ENCODE measurements at places on chromosomes 16 and 17. TPM values are rescaled to one million over a fixed set of nuclear protein-coding genes. Genes with fewer than 3 reads are reported as not detected.

DNA sequence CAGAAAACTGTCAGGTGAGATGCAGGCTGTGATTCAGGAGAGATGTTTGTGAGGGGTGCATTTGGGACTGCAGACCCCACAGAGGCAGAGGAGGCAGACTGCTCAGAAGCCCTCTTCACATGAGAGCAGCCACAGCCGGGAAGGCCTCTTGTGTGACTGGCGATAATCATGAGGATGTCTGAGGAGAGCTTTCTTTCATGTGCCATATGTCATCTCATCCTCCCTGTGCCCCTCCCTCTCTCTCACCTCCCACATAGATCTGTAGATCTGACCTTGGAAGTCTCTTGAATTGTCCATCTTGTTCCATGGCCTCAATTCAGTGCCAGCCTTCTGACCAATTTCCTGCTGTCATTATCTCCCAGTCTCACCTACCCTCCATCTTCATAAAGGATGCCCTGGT lies 50.5 kb downstream of the EPN2 start:
- no peak for DNase-seq

DNA sequence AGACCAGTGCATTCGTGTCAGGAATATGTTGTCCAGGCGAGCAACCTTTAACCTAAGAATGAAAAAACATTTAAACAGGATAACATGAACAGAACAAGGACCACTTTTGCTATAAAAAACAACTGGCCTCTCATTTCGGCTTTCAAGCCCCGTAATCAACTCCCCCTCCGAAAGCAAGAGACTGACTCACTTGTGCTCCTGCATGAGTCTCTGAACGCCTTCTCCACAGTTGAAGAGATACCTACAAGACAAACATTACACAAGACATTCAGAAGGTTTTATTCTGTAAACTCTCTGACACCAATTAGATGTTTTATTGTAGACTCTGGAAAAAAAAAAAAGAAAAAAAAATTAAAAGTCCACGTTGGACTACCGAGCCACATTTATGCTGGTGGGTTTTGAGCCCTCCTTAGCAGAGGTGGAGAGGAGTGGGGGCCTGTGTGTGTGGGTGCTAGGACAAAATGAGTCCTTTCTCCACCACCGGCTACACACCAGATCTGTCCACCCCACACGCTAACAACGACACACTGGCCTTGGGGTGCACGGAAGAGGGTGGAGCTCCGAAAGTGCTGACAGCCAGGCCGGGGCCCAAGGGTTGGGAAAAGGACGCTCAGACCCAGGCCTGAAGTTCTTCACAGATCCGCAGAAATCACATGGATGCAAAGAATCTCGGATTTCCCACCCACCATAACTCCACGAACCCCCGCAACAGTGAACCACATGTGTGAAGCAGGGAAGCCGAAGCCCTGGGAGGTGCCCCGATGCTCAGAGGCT lies 759 bp downstream of the ELAC2 start:
- DNase-seq = no peak

DNA sequence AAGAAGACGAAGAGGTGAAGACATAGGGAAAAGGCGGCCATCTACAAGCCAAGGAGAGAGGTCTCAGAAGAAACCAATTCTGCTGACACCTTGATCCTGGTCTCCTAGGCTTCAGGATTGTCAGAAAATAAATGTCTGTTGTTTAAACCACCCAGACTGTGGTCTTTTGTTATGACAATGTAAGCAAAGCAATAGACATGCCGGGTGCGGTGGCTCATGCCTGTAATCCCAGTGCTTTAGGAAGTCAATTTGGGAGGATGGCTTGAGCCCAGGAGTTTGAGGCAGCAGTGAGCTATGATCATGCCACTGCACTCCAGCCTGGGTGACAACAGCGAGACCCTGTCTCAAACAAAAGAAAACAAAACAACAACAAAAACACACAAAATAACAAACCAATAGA lies 64.4 kb downstream of the HAPSTR1 start:
- DNase-seq = no peak

DNA sequence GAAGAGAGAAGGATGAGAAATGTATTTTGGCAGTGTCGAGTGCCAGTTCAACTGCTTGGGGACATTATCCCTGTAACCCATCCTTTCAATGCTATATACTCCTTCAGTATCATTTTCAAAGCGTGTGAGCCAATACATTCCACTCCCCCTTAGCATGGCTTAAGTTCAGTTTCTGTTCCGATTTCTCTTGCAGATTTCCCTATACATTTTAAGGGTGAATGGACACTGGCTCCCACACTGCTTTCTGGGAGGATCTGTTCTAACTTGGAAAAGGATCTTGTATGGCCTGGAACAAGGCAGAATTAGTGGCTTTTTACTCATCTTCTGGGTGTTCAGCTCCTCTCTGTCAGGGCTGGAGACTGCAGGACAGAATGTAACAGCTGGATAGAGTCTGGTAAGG lies 333.8 kb downstream of the HAPSTR1 start:
- DNase-seq = no peak

DNA sequence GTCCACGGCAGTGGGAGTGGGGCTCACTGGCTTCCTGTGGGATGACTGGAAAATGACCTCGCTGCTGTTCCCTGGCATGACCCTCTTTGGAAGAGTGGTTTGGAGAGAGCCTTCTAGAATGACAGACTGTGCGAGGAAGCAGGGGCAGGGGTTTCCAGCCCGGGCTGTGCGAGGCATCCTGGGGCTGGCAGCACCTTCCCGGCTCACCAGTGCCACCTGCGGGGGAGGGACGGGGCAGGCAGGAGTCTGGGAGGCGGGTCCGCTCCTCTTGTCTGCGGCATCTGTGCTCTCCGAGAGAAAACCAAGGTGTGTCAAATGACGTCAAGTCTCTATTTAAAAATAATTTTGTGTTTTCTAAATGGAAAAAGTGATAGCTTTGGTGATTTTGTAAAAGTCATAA lies 7.8 kb upstream of the RNF213 start:
- DNase-seq = no peak

WNT3 gene
- total RNA-seq = 5.6 TPM

DNA sequence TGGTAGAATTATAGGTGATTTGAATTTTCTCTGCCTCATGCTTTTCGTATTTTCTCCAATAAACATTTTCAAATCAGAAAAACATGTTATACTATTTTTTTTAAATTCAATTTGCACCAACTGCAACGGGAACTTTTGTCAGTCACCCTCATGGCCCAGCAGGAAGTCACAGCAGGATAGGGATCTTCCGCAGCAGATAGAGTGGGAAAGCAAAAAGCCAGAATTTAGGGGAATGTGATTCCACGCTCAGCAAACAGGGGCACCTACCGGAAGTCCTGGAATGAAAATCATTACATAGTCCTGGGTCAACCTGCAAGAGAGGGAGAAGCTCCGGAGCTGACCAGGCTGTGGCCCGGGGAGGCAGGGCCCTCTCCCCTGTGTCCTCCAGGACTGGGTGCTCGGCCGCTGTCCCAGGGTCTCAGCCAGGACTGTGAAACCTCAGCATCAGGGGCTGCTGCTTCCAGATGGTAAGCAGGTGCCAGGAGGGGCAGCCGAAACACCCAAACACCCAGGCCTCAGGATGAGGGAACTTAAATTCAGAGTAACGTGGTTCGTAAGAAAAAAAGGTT lies 3.9 kb downstream of the SLC47A2 start:
- DNase-seq = no peak

GRCh38 chr17:75688209-75688825 lies 21.2 kb downstream of the SAP30BP start:
- no peak for DNase-seq

DNA sequence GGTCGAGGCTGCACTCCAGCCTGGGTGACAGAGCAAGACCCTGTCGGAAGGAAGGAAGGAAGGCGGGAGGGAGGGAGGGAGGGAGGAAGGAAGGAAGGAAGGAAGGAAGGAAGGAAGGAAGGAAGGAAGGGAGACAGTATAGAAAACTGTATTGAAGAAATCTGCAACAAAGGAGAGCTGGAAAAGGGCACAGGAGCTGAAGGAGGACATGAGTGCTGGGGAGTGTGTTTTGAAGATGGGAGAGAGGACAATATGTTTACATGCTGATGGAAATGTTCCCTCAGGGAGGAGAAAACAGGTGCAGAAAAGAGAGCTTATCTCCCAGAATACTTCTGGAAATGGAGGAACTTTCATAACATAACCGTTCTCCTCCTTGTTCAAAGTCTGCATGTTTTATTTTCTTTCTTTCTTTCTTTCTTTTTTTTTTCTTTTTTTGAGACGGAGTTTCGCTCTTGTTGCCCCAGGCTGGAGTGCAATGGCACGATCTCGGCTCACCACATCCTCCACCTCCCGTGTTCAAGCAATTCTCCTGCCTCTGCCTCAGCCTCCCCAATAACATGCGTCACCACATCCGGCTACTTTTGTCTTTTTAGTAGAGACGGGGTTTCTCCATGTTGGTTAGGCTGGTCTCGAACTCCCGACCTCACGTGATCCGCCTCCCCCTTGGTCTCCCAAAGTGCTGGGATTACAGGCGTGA lies 2.7 kb upstream of the HAP1 start:
- DNase-seq = no peak
